CD4-positive, alpha-beta T cell treated with Interleukin-21 for 1 hour (primary cell): ENCODE measurements at places on chromosomes 7 and 10.
A peak's percentile ranks its signal among the peaks of the same experiment; 100 is the strongest.

DNA sequence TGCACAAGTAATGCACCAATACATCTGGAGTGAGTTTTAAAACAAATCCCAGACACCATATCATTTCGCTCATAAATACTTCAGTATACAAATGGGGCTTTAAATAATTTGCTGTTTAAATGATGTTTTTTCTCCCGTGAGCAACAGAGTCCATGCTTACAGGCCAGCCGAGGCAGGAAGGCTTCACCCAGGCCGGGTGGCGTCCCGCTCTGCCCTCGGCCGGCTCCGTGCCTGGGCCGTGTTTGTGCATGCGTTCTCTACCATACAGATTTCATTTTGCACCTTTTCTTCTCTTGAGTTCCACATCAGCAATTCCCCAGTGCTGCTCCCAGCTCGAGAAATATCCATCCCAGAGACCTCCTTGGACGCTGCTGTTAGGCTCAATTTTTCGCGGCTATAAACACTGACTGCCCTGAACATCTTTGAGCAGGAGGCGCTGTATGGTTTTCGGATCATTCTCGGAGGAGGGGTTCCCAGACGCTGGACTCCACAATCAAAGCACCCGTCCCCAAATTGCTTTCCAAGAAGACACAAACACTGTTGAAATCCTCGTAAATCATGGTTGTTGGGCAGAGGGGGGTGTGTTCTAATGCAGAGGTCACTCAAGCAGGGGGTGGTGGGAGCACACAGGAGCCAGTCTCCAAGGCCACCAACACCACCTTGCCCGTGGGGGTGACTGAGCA lies 91.6 kb downstream of the MICALL2 start:
- DNase-seq = no peak

DNA sequence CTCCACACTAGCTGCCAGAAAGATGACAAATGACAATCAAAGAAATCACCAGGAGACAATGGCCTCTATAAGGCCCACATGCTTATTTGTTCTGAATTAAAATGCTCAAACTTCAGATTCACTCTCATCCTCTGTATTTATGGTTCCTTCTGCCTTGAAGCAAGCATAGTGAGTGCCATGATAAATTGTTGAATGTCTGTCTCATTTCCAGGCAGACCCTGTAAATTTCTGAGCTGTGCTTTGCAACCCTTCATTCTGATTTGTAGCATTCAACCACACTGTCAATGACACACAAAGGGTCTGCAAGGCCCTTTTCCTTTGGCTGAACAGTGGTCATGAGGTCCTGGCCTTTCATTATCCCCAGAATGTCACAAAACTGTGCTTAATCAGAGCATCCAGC lies 506.6 kb upstream of the GHITM start:
- DNase-seq = no peak

GRCh38 chr10:10392511-10392910 lies 625.2 kb upstream of the CELF2 start:
- DNase-seq = no peak

DNA sequence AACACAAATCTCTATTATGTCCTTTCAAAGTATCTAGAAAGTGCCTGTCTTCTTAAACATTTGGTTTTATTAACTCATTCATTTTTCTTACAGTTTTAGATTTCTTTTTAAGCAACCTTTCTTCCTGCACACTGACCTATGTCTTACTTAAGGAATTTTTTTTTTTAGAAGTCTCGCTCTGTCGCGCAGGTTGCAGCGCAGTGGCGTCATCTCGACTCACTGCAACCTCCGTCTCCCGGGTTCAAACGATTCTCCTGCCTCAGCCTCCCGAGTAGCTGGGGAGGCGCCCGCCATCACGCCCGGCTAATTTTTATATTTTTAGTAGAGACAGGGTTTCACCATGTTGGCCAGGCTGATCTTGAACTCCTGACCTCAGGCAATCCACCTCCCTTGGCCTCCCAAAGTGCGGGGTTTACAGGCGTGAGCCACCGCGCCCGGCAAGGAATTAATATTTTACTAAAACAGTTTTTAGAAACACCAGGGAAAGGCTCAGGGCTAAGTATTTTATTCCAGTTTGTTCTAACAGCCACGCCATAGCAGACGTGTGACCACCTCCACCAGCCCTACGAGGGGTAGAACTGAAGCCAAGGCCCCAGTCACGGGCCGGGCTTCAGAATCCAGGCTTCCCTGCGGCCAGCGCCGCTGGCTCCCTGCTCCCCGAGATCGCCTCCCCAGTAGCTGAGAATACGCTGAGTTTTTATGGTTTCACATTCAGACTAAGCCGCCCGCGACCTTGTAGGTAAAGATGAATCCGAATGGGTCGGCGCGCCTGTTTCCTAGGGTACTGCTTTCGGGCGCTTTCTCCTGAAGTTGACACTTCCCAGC lies 941 bp upstream of the LUC7L2 start:
- DNase-seq = peak; percentile 58

- DNase-seq = no peak
Measured at GRCh38 chr10:58174831-58175230, 92.9 kb downstream of the IPMK start.

DNA sequence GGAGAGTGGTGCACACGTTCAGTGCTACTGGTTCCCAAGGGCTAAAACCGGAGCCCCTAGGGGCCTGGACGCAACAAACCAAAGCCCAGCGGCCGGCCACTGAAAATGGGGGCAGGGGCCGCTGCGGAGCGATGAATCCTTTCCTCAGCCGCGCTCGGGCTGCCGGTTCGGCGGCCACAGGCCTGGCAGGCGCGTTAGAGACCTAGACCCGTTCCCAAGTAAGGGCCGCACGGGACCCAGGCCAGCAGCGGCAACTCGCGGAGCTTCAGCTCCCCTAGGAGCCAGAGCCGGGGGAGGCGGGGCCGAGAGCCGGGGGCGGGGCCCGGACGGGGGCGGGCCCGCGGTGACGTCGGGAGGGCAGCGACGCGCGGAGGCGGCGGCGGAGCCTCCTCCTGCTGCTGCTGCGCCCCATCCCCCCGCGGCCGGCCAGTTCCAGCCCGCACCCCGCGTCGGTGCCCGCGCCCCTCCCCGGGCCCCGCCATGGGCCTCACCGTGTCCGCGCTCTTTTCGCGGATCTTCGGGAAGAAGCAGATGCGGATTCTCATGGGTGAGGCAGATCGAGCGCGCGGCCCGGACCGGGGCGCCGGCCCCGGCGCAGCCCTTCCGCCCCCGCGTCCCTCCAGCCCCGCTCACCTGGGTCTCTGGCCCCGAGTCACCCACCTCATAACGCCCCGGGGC lies at the start of gene ARF5:
TSS of gene ARF5 (plus strand) at position 393 of the 678 bp plus-strand sequence. CDS start at position 481, 88 bp downstream.
- DNase-seq = peak; percentile 91

GRCh38 chr7:816751-817671 lies 15.3 kb upstream of the SUN1 start:
- peak; percentile 18 for DNase-seq

GRCh38 chr10:70328018-70328417 lies 44.2 kb upstream of the NPFFR1 start:
- no peak for DNase-seq

DNA sequence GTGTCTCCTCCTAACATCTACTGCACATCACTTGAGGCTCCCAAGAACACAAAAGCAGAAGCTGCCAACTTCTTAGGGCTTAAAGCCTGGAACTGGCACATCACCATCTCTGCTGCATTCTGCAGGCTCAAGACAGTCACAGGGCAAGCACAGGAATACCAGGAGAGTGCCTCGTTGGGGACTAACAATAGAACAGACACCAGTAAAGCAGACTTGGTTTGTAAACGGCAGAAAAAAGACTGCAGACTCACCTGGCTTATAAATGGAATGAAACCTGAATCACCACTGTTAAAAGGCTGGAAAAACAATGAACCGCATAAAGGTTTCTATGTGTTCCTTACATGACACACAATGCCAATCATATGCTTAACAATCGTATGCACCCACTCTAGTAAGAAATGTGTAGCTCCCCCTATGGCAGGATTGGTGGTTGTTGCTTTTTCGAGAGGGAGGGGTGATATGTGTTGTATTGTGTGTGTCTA lies 12.8 kb downstream of the RHEB start:
- no peak for DNase-seq

GRCh38 chr7:93226310-93226709 lies at the start of gene HEPACAM2:
Gene HEPACAM2 (minus strand): TSS chr7:93226469.
- DNase-seq = no peak

GRCh38 chr10:70191972-70192305 lies 21.6 kb upstream of the SAR1A start:
- DNase-seq = no peak

GRCh38 chr7:124784879-124785818 lies 19.6 kb upstream of the GPR37 start:
- DNase-seq = no peak

DNA sequence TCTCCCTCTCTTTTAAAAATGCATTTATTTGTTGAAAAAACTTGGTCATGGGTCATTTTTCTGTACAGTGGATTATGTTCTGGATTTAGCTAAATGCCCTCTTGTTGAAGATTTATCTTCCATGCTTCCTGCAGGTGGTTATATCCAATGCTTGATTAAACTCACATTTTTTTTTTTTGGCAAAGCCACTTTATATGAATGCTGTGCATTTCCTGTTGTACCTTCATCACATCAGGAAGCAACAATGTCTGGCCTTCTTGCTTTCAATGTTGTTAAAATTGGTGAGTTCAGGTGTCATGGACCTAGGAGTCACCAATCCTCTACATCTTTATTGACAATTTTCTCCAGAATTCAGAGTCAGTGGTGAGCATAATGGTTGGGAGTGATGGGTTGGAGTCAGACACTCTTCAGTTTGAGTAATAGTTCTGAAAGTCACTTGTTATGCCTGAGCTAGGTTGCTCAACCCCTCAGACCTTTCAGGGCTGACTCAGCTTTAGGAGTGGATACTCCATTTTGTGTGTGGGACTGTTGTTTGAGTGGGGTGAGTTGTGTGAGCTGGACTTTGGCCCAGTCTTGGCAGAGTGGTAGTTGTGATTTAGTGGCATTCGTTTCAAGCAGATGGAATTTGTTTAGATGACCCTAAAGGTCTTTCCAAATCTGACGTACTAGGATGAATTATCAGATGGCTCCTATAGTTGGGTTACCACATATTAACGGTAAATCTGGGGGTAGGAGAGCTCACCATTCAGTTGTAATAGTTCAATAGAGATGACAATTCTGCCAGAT lies 213.5 kb upstream of the ZNF32 start:
- no peak for DNase-seq

GRCh38 chr7:31029251-31030042 lies 22.7 kb upstream of the ADCYAP1R1 start:
- no peak for DNase-seq

- no peak for DNase-seq
Measured at GRCh38 chr10:60801522-60801921, 23.2 kb downstream of the CDK1 start.

DNA sequence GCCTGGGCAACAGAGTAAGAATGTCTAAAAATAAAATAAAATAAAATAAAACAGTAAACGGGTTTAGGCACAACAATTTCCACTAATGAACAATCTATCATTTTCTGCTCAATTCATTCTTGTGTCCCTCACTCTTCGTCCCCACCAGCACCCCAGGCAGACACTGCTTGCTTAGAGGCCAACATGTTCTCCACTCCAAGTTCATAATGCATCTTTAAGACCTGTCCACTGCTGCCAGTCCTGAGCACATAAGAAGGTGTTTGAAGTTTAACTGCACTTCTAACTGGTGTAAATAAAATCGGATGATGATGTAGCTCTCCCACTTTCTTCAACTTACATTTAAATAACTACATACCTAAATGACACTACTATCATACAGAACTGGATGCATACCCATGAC lies 13.2 kb downstream of the PDLIM1 start:
- DNase-seq = no peak

- DNase-seq = no peak
Measured at GRCh38 chr10:50310560-50311174, 59.4 kb upstream of the ASAH2 start.

DNA sequence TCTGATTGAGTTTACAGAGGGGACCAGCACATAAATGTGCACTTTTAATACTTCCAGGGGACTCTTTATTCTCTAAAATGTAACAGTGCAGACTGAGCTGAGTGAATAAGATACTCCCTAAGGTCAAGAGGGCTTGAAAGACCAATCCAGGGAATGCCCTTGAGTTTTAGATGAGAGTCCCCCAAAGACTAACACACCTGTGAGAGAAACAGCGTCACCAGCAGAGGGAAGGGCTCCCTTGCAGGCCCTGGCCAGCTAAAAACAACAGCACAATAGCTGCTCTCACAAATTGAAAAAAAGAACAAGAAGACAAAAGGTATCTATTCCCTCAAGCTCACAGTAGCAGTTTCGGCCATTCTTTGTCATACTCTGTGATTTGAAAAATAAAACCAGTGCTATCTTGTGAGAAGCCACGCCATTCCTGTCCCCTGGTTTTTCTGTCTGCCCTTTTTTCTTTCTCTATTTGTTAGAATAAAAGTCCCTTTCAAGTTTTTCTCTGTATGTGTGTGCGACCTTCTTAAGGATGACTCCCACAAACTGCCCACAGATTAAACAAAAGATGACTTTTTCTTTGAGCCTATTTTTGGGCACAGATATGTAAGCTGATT lies 230.4 kb upstream of the BMPER start:
- no peak for DNase-seq

- DNase-seq = peak; percentile 16
Measured at GRCh38 chr10:16910793-16911164, 93.6 kb upstream of the RSU1 start.

- no peak for DNase-seq
Measured at GRCh38 chr7:155576900-155577508, 30.6 kb upstream of the CNPY1 start.

DNA sequence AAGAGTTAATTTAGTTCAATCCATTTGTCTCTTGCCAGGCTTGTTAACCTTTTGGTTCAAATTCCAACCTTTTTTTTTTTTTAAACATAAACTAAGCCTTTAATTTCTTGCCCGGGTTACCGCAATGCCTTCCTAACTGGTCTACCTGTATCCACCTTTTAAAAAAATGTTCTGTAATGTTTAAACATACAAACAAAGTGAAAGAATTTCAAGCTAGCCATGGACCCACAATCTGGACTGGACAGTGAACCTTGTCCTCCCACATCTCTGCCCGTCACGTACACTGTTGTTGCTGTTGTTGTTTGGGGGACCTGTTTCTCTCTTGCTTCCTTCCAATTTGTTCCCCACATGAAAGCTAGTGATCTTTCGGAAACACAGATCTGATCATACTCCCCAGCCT lies 724.7 kb upstream of the AUTS2 start:
- no peak for DNase-seq
